ENCODE measurements at places on chromosomes 2 and 18.

GRCh38 chr18:58324824-58325480 is 280.9 kb downstream of the NEDD4L start:
- DNase-seq: no peak

- DNase-seq: no peak
Observed at GRCh38 chr2:171509945-171510731, 12.1 kb upstream of the CYBRD1 start.

DNA sequence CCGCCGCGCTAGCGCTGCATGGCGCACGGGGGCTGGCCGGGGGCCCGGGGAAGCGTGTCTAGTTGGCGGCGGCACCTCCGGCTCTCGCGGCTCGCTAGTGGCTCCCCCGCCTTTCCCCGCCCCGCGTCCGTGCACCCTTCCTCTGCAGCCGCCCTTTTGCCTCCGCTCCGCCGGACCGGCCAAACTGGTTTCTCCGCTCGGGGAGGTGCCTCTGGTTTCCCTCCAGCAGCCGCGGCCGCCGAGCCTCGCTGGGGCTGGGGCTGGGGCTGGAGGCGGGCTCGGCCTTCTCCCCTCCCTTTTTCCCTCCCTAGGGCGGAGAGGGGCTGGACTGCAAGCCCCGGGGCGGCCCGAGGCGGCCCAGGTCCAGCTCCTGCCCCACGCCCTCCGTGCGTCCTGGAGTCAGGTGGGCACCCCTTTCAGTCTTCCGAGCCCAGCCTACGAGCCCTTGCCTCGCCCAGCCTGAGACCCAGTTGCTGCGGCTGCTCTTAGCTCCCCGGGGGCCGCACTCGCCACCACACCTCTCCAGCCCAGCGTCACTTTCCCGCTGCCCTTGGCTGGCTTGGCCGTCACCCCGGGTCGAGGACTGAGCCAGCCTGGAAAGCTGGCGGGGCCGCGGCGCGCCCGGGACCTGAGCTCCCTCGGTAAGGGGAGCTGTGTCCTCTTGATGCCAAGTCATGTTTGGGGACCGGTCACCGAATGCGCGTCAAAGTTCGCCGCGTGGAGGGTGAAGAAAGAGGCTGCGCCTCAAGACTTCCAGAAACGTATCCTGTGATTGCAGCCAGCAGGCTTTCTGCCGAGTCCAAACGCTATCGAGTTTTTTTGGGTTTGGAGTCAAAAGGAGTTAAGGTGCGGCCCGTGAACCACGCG is at the start of gene ATP8B1:
TSS of gene ATP8B1 (minus strand) at position 213 of the 867 bp plus-strand sequence. CDS start 71,508 bp downstream, outside the sequence.
- peak; percentile 58 for DNase-seq

DNA sequence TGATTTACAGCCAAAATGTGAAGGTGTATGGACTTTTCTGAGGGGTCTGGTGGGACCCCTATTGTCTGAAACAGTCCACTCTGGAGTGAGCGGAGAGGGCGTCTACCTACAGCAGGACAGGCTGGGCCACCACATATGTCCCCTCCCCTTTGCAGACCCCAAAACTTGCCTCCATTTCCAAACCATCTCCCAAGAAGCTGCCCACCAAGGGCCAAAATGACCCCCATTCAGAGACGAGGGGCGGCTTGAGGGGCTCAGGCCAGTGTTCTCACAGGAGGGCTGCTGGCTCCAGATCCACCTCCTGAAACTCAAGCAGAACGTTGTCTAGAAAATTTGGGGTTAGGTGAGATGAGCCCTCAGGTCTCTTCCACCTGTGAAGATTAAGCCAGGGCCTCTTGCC is 161.1 kb upstream of the SALL3 start:
- DNase-seq: no peak

- DNase-seq: no peak
Observed at GRCh38 chr2:218230882-218231281, 13.9 kb downstream of the ARPC2 start.

DNA sequence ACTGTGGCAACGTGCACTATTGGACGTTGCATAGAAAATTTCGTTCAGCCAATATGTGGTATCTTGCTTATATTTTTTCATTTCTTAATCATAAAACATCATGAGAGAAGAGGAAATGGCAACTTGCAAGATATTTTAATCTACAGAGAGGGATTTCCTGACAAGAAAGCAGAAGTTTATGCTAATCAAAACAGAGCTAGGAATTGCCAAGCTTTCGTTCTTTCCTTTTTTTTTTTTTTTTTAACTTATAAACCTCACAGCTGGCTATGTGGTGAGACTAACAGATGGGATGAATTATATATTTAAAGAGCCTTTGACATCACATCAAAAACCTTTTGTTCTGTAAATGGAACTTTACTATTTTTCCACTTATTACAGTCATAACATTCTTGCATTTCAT is 1136.9 kb upstream of the TMEFF2 start:
- no peak for DNase-seq

- DNase-seq: no peak
Observed at GRCh38 chr18:11785444-11786055, 65.7 kb upstream of the CHMP1B start.

DNA sequence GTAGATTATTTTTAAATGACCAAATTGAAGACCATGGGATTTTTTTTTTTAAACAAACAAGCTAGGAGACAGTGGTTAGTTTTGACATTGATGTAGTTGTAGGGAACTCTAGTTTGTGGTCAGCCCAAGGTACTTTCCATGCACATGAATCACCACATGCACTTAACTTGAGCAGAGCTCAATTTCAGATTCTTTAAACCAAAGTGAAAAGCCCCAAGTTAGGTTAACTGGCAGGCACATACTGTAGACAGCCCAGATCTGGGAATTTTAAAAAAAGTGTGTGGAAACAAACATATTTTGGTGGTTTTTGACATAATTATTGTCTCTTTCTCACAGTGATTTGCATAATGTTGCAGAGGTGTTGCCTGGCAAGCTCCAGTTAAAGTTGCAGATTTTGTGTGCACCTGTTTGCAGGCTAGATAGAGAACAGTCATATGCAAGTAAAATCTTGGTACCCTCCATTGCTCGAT is 88.4 kb downstream of the BCL2L11 start:
- DNase-seq: peak; percentile 70

DNA sequence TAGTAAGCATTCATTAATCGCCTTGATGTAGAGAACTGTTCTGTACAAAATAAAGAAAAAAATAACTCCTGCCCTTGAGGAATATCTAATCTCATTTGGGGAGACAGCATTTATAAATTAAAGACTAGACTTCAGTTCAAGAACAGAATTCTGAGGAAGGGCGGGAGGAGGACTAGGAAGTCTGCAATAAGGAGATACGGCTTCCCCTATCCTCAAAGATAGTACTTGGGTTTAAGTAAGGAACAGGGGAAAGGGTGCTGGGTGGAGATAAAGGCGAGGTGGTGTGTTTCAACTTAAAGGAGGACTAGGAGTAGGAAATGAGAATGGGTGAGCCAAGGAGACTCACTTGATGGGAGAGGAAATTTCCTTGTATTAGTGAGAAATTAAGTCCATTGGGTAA is 121.9 kb upstream of the MSTN start:
- DNase-seq: no peak

DNA sequence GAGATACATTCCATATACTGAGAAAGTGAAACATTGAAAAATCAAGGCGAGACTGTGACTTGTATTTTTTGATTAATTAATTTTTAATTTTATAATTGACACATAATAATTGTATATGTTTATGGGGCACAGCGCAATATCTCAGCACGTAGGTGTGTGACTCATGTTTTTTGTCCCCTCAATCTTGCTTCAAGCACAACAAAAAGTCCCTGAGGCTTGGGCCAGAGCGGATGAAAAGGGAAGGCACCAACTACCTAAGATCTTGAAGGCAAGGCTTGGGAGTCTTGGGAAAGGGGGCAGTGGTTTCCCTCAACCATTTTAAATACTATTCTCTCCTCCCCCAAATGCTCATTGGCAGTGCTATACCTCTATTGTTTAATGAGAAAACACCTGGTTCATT is 9.9 kb downstream of the SGPP2 start:
- no peak for DNase-seq

DNA sequence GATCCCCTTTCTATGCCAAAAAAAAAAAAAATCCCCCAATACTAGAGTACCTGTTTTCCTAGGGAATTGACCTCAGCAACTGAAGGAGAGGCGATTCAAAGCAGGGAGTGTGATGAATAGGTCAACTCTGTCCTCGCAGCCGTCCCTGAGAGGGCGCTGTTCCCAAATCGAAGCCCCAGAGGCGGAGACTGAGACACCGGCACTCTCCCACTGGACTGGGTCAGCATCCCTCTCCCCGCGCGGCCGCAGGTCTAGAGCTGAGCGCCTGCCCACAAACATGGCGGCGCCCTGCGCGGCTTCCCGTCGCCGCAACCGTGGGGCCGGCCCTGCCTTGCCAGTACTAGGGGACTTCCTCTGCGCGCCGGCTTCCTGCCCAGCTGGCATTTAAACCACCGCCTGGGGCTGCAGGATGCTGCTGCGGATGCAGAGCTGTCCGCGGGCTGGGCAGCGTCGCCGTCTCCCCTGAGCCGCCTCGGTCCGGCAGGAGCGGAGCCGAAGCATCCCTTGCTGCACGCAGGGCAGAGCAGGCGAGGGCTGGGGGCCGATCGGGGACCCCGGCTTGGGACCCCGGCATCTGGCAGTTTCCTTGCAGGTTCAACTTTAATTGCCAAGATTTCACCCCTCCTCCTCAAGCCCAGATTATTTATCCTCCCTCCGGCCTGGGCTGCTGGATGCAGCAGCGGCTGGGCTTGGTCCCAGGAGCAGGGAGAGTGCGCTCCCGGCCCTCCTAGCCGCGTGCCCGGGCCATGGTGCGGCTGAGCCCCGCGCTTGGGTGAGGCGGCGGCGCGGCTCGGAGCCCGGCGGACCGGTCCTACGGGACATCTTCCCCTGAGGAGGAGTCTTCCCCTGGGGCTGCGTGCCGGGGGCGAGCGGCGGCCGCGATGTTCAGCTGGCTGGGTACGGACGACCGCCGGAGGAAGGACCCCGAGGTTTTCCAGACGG is at the start of gene EHD3:
TSS of gene EHD3 (plus strand) at position 412 of the 942 bp plus-strand sequence. CDS start at position 882, 470 bp downstream.
- peak; percentile 73 for DNase-seq

DNA sequence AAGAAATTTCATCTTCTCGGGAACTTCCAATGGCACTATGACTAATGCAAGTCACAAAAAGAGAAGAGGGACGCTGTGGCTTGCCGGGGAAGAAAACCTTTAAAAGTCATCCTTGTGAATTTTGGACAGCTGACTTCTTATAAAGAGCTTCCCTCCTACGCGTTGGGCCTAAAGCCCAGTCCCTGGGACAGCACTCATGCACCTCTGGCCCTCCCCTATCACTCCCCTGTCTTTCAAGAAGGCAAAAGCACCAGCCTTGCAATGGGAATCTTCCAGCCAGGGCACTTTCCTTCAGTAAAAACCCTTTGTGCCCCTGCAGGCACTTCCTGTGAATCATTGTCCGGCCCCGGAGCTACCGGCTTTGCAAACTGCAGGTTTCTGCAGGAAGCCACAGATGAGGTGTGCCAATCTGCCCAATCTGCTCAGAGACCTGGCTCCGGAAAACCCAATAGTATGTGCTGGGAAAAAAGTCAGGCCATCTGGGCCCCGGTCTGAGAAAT is 7.1 kb downstream of the MREG start:
- peak; percentile 51 for DNase-seq

- no peak for DNase-seq
Observed at GRCh38 chr2:1784087-1784486, 39.8 kb upstream of the PXDN start.

GRCh38 chr18:45839414-45840395 is 14.2 kb downstream of the SIGLEC15 start:
- DNase-seq: peak; percentile 27

- no peak for DNase-seq
Observed at GRCh38 chr2:84083984-84084383, 375.1 kb downstream of the SUCLG1 start.

- DNase-seq: no peak
Observed at GRCh38 chr18:388200-388599, 112.3 kb downstream of the COLEC12 start.

GRCh38 chr2:181743723-181744031 is 63.4 kb upstream of the NEUROD1 start:
- no peak for DNase-seq

DNA sequence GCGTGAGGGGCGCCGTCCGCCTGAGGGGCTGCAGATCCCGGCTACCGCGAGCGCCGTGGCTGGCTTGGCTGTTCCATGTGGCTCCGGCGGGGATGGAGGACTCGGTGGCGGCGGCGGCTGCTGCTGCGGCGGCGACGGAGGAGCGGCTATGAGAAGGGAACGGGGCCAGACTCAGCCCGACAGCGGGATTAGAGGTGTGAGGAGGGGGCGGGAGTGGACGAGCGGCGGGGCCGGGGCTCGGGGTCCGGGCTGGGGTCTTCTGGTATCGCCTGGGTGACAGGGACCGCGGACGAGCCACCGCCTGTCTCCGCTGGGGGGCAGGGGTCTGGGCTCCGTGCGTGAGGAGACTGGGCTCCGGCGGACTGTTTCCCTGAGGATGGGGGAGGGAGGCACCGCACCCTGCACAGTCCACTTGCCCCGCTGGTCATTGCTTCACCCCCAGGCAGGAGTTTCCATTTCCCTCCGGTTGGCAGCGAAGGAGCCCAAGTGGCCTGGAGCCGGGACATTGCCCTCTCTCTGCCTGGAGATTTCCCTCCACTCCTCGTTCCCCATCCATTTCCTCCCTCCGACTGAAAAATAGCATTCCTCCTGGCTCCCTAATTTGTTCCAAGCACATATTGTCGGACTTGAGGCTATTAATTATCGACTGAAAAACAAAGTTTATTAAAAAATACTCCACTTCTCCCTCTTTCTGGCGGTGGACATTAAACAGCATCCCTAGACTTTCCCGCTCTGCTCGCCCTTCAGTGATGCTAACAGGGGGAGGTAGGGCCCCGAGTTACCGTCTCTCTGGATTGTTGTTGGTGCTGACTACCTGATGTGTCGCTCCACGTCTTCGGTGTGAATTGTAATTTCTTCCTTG is 577 bp downstream of the EHBP1 start:
- DNase-seq: peak; percentile 26

GRCh38 chr18:3279201-3280185 is 17.6 kb downstream of the MYL12B start:
- no peak for DNase-seq

- no peak for DNase-seq
Observed at GRCh38 chr18:4172196-4173100, 282.7 kb downstream of the DLGAP1 start.

DNA sequence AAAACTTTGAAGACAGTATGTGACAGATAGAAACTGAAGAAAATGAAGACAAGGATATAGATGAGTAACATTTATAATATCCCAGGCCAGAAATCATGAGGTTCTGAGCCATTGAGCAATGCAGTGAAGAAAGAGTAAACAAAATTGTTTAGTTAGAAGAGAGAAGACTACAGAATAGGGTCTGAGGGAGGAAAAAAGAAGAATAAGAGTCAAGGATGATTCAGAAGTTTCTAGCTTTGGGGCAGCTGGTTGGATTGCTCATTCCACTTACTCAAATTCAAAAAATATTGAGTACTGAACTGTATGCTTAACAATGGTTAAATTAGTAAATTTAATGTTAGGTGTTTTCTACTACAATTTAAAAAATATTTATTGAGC is 155.0 kb upstream of the OTX1 start:
- DNase-seq: no peak

GRCh38 chr18:73793386-73793785 is 354.2 kb downstream of the FBXO15 start:
- DNase-seq: peak; percentile 78

- DNase-seq: no peak
Observed at GRCh38 chr2:37610638-37611289, 60.7 kb downstream of the CDC42EP3 start.

- DNase-seq: no peak
Observed at GRCh38 chr2:23590241-23590869, 205.4 kb downstream of the KLHL29 start.
